ENCODE measurements at places on chromosomes 2 and 18.

DNA sequence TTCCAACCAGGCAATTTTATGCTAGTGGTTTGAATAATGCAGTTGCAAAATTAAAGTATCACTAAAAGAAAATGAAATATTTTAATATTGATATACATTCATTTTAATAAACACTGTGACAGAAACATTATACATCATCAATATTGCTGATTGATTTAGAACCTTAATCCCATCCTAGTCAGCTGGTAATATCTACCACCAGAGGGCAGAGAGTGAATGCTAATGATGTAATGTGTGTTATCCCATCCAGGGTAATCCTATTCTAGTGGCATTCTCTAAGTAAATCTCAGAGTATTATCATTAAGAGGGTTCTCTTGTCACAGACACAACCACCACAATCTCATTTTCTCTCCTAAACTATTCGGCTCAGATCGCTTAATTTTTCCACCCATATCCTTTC is 477.4 kb downstream of the CPS1 start:
- DNase-seq: no peak

DNA sequence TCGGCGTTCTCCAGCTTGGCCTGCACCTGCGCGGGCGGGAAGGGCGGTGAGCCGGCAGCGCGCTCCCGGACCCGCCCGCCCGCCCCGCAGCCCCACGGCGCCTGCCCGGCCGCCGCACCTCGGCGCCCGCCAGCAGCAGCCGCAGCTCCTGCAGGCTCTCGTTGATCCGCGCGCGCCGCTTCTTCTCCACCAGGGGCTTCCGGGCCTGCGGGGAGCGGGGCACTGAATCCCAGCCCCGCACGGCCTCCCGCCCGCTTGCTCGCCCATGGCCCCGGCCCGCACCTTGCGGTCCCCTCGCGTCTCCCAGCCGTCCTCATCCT is 335 bp downstream of the HES6 start:
- DNase-seq: no peak

DNA sequence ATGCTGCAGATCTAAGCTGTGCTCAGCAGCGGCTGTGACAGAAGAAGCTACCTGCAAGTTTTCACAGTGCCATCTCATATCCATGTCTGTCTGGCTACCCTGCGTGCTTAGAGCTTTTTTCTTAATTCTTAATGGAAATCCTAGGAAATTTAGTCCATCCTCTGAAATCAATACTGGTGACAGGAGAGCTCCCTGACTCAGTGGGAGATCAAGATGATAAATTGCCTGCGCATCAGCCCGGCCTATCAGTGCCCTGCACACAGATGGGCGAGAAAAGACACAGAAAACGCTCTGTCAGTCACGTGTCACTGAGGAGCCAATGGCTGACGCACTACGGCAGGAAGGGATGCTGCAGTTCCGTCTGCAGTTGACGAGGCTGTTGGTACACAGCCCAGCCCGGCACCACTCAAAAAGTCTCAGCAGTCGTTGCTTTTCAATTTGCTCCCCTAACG is 819.6 kb upstream of the FSHR start:
- peak; percentile 22 for DNase-seq

DNA sequence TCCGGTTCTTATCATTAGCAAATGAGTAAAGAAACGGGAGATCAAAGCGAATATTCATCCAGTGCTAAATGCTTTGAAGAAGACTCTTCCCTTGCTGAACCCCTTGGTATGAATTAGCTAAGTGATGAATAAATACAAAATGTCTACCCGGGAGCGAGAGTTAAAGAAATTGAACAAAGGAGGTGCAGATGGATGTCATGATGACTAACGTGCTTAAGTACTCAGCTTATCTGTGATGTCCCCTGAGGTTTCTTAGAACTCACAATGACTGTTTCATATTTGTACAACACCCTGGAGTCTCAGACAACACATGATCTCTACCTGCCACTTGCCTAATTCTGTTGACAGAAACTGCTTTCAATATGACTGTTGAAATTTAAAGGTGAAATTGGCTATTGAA is 148.5 kb downstream of the TMEM200C start:
- no peak for DNase-seq

DNA sequence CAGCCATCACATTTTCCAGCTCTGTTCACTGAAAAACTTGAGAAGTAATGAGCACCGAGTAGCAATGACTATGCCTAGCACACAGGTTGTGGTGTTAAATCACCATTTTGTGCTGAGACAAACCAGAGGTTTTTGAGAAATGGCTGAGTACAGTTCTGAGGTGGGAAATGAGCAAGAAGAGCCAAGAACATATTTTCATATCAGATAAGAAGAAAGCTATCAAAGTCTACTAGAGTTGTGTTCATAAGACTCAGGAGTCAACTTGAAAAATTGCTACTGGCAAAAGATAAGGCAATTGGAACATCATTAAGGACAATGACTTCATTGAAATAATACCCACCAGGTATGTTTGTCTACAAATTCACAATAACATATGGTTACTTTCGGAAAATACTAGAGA is 108.1 kb downstream of the RIT2 start:
- no peak for DNase-seq

- peak; percentile 65 for DNase-seq
These were observed 83.0 kb upstream of the ZNF532 start for GRCh38 chr18:58781627-58782194.

DNA sequence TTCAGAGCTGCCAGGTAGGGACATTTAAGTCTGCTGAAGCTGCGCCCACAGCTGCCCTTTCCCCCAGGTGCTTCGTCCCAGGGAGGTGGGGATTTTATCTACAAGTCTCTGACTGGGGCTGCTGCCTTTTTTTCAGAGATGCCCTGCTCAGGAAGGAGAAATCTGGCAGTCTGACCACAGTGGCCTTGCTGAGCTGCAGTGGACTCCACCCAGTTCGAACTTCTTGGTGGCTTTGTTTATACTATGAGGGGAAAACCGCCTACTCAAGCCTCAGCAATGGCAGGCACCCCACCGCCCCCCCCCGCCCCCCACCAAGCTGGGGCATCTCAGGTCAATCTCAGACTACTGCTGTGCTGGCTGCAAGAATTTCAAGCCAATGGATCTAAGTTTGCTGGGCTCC is 458.1 kb upstream of the RAB12 start:
- no peak for DNase-seq

DNA sequence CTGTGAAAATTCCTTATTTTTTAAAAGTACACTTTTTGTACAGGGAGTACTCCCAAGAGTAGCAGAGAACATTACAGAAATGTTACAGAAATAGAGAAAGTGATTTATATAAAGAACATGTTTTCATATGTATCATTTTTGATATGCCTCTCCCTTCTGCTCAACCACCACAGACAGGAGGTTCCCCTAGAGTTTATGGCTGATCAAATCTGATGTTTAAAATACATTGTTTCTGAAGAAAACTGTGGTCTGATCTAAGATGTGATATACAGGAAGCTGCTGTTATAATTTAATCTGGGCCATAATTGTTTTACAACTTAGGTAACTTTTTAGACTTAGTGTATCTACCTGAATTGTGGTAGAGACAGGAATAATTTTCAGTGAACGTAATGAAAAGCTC is 37.0 kb downstream of the STAT4 start:
- no peak for DNase-seq

GRCh38 chr2:170930131-170930990 is 1.3 kb downstream of the GORASP2 start:
- peak; percentile 31 for DNase-seq

- DNase-seq: no peak
These were observed 96.0 kb downstream of the ACOXL start for GRCh38 chr2:110828330-110828729.

DNA sequence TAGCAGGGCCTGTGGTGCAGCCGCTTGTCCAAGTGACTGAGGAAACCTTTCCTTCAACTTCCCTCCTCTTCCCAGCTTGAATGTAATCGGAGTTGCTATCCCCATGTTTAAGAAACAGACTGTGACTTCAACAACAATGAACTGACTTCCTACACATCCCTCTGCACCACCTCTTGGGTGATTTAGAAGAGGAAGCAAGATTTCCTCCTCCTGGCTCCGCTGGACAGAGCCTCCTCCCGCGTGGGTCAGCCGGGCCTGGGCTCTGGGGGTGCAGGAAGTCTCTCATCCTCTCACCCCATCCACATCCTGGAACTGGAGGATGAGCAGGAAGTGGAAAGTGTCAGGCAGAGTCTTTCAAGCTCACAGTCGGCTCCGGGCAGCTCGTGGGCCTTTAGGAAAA is 84.3 kb downstream of the GATA6 start:
- DNase-seq: no peak

- peak; percentile 70 for DNase-seq
These were observed 80.1 kb upstream of the CTDP1 start for GRCh38 chr18:79599441-79599931.

DNA sequence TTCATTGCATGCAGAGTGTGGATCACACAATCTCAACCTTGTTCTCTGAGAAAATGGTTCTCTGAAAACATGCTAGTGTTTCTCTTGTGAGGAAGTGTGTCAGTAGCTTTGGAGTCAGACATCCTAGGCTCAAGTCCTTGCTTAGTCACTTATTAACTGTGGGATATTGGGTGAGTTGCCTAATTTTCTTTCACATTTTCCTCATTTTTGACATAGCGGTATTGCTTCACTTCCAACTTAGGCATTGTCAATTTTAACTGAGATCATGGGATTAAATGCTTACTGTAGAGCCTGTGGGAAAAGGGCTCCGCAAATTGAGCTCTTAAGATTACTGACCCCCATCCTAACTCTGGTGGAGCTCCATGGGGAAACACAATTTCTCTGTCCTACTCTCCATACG is 622.2 kb downstream of the CNTNAP5 start:
- no peak for DNase-seq

- peak; percentile 11 for DNase-seq
These were observed 322.1 kb upstream of the CHAC2 start for GRCh38 chr2:53445383-53446070.

DNA sequence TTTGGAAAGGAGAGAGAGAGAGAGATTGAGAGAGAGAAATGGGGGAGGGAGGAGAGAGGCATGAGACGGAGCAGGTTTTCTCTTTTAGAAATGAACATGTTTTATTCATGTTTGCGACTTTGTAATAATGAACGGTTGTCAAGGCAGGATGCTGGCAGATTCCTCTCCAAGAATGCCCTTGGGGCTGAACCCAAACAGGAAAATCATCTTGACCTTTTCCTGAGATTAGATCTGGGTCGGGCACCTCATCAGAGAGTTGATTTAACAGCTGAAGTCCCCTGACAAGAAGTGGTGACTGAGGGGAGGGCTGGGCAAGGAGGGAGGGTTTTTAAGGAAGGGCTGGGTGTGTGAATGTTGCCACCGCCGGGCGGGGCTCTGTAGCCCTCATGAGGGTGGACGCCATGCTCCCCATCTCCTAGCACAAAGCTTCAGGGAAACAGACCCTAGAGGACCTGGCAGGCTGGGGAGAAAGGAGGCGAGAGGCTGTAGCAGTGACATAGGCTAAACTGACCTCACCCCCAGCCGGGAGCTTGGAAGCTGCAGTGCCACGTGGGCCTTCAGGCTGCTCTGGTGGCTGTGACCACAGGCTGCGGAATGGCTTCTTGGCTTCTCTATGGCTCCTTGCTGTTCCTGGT is 60.0 kb downstream of the LIPG start:
- DNase-seq: no peak

DNA sequence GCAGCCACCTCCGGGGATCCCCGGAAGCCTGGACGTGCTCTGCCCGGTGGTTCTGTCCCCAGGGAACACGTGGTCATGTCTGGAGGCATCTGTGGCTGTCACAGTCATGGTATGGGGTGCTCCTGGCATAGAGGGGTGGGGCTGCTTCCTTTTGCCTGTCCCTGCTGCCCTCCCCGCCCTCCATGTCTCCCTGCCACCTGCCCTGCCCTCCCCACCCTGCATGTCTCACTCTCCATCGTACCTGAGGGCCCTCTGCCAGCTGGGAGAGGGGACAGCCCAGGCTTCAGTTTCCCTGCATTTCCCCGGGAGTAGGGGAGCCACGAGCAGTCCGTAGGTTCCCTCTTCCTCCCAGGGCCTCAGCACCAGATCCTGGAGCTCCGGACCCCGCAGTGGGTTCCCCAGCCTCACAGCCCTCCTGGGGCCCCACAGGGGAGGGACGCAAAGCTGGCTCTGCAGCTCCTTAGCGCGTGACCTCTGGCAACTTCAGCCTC is 90.0 kb upstream of the CTDP1 start:
- no peak for DNase-seq

DNA sequence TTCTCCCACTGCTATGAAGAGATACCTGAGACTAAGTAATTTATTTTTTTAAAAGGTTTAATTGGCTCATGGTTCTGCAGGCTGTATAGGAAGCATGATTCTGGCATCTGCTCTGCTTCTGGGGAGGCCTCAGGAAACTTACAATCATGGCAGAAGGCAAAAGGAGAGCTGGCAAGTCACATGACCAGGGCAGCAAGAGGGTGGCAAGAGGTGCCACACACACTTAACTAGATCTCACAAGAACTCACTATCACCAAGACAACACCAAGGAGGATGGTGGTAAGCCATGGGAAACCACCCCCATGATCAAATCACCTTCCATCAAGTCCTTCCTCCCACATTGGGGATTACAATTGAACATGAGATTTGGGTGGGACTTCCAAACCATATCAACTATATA is 38.3 kb downstream of the SP3 start:
- DNase-seq: no peak

- no peak for DNase-seq
These were observed 7.3 kb downstream of the XRCC5 start for GRCh38 chr2:216116418-216116817.

- no peak for DNase-seq
These were observed 43.5 kb upstream of the ITSN2 start for GRCh38 chr2:24403832-24404212.

DNA sequence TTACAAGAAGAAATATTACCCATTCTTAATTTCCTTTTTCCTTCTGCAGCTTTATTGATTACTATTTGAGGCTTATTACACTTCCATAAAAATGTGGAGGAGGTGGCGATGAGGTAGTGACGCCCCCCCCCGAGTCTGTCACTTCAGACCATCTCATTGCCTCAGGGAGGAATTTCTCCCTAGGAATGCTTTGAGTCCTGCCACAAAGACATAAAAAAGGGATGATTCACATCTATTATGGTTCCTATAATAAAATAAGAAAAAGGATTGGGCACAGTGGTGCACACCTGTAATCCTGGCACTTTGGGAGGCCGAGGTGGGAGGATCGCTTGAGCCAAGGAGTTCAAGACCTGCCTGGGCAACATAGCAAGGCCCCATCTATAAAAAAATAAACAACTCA is 93.7 kb downstream of the AOX1 start:
- DNase-seq: no peak

DNA sequence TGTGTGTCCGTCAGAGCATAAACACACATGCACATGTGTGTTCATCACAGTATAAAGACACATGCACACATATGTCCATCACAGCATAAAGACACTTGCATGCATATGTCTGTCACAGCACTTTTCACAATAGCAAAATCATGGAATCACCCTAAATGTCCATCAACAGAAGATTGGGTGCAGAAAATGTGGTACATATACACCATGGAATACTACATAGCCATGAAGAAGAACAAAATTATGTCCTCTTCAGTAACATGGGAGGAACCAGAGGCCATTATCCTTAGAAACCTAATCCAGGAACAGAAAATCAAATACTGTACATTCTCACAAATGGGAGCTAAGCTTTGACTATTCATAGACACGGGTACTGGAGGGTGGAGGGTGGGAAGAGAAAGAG is 732.2 kb downstream of the GALR1 start:
- no peak for DNase-seq
